GM23248 (cell line): ENCODE measurements at places on chromosomes 7 and 10. TPM values are rescaled to one million over a fixed set of nuclear protein-coding genes. Genes with fewer than 3 reads are reported as not detected.

GRCh38 chr10:78304091-78305045 is 270.7 kb downstream of the RPS24 start:
- H3K27ac ChIP-seq, result no peak overlapping the region
- H3K4me3 ChIP-seq, result no peak overlapping the region
- H3K27me3 ChIP-seq, result no peaks in the 10 kb centered on the region

GRCh38 chr7:141011443-141011842 is 3.3 kb downstream of the MRPS33 start:
- H3K4me1 ChIP-seq, result peaks cover 16% of the 10 kb centered on the region
- H3K27ac ChIP-seq, result no peak overlapping the region
- no peaks in the 10 kb centered on the region for H3K27me3 ChIP-seq
- peaks cover 12% of the 10 kb centered on the region; the same call in 1 of the 2 replicates for H3K36me3 ChIP-seq
- no peak for DNase-seq

GRCh38 chr10:2620827-2621521 is 446.4 kb upstream of the PFKP start:
- no peaks in the 10 kb centered on the region for H3K4me1 ChIP-seq
- no peaks in the 10 kb centered on the region for H3K27me3 ChIP-seq
- DNase-seq, result no peak
- H3K27ac ChIP-seq, result no peak overlapping the region

Gene UPF2
- 10.2 and 14.1 TPM in 2 replicates for total RNA-seq
